ENCODE measurements at places on chromosomes 7 and 10.

GRCh38 chr10:1650542-1651269 is 86.6 kb downstream of the ADARB2 start:
- DNase-seq, result no peak

- DNase-seq, result peak; percentile 94
Observed at GRCh38 chr10:21278491-21279216, 246.8 kb downstream of the SKIDA1 start.

GRCh38 chr10:90389876-90390275 is 468.0 kb downstream of the HTR7 start:
- no peak for DNase-seq

GRCh38 chr10:111148025-111148424 is 71.2 kb downstream of the ADRA2A start:
- DNase-seq, result no peak

- DNase-seq, result no peak
Observed at GRCh38 chr10:107498983-107499382, 334.5 kb upstream of the SORCS1 start.

DNA sequence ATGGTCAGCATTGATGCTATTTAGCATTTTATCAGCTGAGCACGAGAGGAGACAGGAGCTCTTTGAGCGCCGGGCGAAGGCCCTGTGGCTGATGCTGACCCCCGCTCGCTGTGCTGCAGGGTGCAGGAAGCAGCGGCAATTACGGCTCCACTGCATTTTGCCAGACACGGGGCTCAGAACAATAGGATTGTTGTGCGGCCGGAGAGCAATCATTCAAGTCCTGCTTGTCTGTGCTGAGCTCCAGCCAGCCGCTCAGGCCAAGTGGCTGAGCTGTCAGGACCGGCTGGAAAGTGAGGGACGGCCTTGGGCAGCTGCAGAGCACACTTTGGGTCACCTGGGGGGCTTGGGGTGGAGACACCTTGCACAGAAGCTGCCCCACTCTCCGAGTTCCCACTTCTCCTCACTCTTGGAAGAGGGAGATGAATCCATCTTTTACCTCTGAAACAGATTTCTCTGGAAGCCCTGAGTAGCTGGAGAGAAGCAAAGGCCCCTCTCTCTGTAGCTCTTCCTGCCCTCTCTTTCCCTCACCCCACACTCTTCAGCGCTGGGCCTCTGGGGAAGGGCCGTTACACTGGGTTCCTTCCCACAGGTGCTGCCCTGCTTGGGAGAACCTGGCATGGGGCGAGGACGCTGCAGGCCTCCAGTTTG is 17.3 kb upstream of the ADARB2 start:
- DNase-seq, result no peak

Data from iPS DF 6.9 (cell line).